ENCODE measurements at places on chromosomes 3 and 15.
A peak's percentile ranks its signal among the peaks of the same experiment; 100 is the strongest.

- DNase-seq = no peak
Observed at GRCh38 chr3:45227946-45228345, 1.9 kb upstream of the TMEM158 start.

- no peak for DNase-seq
Observed at GRCh38 chr3:98718730-98719129, 44.4 kb upstream of the ST3GAL6 start.

GRCh38 chr3:167653155-167653554 lies 587 bp downstream of the WDR49 start:
- DNase-seq = no peak

GRCh38 chr3:69882560-69882959 lies 117.0 kb upstream of the SAMMSON start:
- no peak for DNase-seq

- DNase-seq = no peak
Observed at GRCh38 chr15:70936326-70936725, 43.7 kb downstream of the LRRC49 start.

DNA sequence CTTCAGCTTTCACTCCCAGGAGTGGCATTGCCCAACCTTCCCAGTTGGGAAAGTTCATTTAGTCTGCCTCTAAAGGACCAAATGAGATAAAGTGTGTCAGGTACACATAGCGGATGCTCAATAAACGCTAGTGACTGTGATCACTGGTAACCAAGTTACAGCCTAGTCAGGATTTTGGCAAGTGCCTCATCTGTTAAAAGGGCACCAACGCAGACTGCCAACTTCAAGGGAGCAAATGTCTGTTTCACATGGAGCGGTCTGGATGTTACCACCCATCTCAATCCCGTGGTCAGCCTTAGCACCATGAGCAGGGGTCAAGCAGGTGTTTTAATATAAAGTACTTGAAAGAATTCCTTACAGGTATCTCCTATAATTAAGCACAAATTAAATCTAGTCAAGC lies 22.7 kb downstream of the SLCO3A1 start:
- DNase-seq = no peak

DNA sequence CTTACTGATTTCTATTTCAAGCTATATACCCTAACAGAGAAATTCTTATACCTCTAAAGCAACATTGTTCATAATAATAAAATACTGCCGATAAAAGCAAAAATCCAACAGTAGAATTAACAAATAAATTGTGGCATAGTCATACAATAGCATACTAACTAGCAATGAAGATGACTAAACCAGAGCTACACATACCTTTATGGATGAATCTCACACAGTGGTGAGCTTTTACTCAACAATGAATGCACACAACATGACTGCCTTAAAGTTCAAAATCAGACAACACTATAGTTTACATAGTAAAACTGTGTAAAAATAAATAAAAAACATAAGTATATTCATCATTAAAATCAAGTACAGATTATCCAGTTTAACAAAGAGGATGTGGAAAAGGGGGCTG lies 99.1 kb downstream of the NR1I2 start:
- no peak for DNase-seq

DNA sequence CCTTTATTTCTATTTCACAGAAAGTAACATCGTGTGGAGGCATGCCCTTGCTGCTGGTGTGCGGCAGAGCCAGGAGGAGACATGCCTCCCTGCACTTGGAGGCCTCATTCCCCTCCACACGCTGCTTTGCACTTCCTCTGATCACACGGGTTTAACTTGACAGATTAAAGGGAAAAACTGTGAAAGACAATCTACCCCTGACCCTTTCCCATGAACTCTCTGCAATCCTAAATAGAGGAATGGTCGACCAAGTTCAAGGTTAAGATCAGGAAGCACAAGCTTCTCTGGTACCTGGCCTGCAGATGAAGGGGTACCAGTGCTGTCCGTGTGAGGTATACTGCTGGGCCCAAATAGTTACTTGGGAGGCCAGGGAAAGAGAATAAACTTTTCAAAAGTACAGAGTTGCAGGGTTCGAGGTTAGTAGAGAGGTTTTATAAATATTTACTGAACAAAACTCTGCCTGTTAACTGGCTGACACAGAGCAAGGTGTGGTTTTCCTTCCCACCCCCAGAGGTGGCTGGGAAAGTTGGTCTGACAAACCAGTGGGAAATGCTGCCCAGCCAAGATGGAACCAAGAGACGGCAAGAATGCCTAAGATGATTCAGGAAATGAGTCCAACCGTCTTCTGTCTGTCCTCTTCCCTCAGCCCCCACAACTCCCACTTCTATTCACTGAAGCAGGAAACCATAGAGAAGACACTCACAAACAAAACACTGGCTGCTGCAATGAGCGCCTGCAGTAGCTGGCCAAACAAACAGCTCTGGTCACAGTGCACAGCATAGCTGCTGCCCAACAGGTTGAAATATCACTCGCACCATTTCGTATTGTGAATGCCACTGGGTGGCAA lies 79.6 kb downstream of the IGF2BP2 start:
- peak; percentile 78 for DNase-seq

- DNase-seq = no peak
Observed at GRCh38 chr3:125110876-125111480, 55.2 kb upstream of the HEG1 start.

GRCh38 chr3:121819236-121819635 lies 15.6 kb downstream of the IQCB1 start:
- no peak for DNase-seq

- no peak for DNase-seq
Observed at GRCh38 chr3:115469649-115470048, 153.7 kb upstream of the GAP43 start.

DNA sequence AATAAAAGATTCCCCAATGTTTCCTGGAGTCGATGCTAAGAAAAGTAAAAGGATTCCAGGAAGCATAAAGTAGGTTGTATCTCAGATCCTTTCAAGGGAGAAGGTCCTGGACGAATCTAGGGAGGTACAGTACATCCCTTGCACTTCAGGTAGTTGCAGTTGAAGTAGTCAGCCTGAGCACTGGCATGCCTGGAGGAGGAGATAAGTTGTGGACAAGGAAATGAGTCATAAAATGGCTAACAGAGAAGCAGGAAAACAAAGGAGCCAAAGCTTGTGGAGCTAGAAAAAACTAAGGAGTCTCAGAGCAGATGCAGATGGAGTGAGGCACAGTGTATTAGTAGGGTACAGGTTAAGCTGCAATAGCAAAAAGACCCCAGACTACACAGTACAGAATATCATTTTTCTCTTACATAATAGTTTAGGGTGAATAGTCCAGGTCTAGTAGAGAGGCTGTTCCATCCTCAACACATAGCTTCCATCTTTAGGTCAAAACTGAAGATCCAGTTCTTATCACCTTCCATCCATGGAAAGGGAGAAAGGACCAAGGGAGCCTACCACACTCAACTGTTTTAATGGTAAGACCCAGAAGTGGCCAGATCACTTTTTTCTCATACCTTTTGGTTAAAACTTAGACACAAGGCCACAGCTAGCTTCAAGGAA lies 41.3 kb downstream of the COL6A5 start:
- DNase-seq = no peak

GRCh38 chr3:81198756-81199155 lies 562.7 kb downstream of the GBE1 start:
- DNase-seq = no peak

DNA sequence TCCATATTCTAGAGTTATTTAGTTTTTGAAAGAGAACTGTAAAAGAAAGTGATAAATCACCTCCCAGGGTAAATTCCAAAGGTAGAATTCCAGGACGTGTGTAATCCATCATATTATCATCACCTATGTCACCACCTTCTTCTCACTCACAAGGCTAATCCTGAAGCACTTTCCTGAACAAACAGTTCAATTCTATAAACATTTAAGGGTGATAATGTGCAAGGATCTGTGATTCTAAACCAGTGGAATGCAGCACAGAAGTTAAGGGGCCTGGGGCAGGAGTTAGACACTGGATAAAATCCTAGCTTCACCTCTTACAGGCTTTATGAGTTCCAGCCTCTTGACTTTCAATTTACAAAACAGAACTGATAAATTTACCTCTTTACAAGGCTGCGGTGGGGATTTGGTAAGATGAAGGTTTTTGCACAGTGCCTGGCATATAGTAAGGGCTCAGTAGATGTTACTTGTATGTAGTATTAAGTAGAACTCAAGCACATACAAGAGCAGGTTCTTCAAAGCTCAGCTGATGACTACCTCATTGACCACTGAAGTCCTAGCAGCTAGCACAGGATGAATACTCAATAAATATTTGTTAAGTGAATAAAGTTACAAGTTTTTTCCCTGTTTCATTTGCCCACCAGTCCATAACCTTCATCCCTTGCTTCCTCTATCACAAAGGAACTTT lies 47.3 kb upstream of the CCDC80 start:
- no peak for DNase-seq

GRCh38 chr3:128867200-128868125 lies 12.0 kb upstream of the ACAD9 start:
- no peak for DNase-seq

DNA sequence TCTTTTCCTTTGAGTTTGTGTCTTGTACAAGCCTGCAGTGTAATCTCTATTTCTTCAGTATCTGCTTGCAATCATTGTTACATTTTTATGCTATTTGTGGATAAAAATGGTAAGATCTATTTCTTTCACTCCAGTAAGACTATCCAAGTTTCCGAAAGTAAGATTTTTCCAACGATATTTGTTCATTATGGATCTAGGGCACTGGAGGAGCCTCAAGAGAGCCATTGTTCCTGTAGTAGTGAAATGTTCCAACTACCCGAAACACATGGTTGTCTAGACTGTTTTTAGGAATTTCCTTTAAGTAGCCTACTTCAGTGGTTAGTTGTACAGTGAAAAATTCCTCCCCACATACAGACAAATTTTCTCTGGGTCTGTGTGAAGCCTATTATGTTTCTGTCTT lies 597.4 kb downstream of the RSL24D1 start:
- no peak for DNase-seq

GRCh38 chr3:177318559-177318958 lies 121.3 kb upstream of the TBL1XR1 start:
- DNase-seq = no peak

GRCh38 chr3:40073310-40074007 lies 236.0 kb upstream of the EIF1B start:
- no peak for DNase-seq

DNA sequence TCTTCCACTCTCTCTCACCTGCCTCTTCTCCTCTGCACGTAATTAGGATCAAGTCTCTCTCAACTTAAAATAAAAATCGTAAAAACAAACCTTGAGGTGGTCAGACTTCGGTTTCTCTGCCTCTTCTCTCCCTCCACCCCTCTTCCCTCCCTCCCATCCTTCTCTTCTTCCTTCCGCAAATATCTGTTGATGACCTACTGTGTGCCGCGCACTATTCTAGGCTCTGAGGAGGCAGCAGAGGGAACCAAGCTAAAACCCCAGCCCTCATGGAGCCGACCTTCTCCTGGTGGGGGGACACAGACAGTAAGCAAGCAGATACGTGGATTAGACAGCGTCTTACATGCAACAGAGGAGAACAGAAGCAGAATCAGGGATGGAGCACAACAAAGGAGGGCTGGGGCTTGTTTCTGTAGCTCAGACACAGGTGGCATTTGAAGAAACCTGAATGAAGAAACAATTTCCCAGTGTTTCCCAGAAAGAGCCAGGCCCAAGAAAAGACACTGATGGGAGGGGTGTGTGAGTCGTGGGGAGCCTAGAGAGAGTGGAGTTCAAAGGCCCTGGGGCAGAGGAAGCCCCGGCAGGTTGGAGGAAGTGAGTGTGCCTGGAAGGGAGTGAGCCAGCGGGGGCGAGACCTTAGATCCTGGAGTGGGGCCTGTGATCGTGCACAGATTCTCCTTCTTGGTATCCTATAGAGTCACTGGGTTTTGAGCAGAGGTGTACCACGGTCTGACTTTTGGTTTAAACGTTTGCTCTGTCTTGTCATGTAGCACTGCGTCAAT lies 80.5 kb downstream of the TOP2B start:
- DNase-seq = no peak

Measured in RWPE2 (cell line).